ENCODE measurements at places on chromosomes 3 and 15.
A peak's percentile ranks its signal among the peaks of the same experiment; 100 is the strongest.

DNA sequence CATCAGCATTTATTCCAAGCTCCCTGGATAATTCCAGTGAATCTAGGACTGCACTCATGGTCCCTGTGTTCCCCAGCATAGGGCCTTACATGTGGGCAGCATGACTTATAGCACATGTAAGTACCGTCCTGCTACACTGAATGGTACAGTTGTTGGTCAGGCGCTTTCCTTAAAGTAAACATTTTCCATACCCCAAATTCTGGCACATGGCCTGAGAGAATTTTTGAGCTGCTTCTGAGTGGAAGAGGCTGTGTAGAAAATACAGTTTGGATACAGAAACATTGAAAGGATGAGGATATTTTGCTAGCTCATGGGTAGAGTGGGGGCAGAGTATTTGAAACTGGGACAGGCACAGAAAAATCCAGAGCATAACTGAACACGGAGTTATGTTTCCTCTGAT, 27.6 kb downstream of the CORO2B start:
- DNase-seq = no peak

GRCh38 chr15:34370129-34370528, 3.1 kb upstream of the LPCAT4 start:
- no peak for DNase-seq

DNA sequence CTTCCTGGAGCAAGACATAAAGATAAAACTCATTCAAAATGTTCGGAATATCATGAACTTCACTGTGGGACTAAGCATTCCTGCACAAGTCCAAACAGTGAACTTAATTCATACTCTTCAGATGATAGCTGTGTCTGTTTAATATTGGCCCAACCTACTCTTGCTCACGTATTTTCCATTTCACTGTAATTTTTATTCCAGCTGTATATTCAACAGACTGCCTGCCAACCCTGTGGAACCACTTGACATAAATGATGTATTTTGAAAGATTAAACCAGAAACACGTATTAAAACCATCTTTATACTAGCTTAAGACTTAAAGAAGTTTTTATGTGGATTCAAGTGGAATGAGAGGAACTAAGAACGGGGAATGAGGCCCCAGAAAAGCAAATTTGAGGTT, 172.5 kb downstream of the TMEM108 start:
- DNase-seq = no peak

- DNase-seq = no peak
Observed at GRCh38 chr15:95284492-95284891, 1046.0 kb upstream of the NR2F2 start.

DNA sequence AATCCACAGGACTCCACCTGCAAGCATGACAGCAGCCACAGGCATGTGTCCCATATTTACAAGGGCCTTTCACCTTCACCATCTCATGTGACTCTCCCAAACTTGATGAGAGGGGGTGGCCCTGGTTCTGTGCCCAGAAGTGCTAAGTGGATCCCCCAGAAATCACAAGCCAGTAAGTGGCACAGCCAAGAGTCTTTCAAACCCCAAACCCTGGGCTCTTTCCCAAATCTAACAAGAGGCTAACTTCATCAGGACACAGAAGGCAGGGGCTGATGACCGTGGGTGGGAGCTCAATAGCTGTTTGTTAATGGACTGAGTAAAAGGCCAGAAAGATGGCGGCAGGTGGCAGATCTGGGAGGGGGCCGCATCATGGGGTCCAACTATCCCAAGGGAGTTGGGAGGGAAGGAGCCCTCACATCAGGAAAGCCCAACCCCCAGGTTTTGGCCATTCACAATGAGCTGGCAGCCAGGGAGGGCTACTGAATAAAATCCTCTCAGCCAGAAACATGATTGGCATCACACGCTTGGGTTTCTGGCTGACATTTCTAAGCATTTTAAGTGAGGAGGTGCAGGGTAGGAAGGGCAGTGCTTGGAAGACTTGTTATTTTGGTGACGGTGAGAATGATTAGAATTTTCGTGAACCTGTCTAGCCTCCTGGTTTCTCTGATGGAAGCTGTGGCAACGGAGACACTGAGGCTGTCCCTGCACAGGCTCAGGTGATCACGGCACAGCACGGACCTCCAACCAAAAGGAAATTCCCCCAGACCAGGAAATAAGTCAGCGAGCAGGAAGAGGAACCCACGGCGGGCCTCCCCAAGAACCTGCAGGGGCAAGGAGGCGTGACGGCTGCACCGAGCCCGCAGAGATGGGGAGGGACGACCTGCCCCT, 109.3 kb downstream of the OXNAD1 start:
- no peak for DNase-seq

DNA sequence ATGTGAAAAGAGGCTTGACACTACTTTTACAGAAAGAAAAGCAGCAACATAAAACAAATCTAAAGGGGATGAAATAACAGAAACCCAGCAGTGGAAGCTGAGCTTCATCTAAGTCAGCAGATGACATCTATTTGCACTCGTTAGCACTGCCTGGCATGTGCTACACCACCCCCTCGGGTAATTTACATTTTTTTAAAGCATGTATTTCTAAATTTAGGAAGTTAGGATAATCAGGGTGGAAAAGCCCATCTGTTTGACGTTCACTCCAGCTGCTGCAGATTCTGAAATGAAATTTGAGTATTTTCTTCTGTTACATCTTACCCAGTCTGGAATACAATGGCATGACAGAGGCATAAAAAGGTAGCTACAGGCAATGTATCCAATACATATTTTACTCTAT, 20.7 kb downstream of the IGSF11 start:
- DNase-seq = no peak

DNA sequence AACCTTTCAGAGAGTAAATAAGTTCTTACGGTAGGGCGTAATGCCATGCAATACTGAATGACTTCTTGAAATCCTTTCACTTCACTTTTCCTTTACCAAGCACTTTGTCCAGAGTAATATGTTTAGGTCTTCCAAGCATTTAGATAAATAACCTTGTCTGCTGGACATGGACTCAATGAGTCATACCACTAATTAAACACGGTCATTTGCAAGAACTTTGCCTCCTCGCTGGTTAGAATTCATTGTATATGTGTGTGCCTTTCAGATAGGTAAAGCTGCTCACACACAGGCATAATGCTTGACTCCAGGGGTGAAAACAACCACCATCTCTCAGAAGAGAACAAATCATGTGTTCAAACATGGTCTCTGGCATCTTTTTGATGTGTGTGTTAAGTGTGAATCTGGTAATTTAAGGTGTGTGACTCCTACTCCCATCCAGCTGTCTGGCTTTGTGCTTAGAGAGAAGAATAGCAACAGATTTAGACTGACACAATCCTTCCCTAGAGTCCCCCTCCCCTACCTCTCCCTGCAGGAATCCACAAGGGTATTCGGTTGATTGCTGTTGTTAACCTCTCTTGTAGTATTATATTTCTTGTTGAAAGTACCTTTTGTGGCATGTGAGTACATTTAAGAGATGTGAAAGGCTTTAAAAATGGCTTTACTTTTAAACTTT, 419.0 kb downstream of the CNTN4 start:
- no peak for DNase-seq

DNA sequence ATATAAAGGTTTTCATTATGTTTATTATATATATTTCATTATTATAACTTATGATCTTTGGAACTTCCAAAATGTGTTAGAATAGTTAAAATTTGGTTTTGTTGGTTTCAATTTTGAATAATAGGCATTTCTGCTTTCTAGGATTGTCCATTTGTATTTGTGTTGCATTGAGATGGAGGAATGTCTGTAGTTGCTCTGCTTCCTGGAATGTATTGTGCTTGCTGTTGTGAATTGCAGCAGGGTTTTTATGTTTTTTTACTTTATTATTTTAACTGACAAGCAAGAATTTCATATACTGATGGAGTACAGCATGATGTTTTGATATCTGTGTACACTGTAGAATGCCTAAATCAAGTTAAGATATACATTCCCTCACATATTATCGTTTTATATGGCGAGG, 247.4 kb downstream of the XXYLT1 start:
- no peak for DNase-seq

- no peak for DNase-seq
Observed at GRCh38 chr15:75483961-75484360, 32.5 kb upstream of the SIN3A start.

- no peak for DNase-seq
Observed at GRCh38 chr15:65551183-65551582, 20.9 kb downstream of the HACD3 start.

- peak; percentile 29 for DNase-seq
Observed at GRCh38 chr15:98651581-98652220, 3.4 kb downstream of the IGF1R start.

DNA sequence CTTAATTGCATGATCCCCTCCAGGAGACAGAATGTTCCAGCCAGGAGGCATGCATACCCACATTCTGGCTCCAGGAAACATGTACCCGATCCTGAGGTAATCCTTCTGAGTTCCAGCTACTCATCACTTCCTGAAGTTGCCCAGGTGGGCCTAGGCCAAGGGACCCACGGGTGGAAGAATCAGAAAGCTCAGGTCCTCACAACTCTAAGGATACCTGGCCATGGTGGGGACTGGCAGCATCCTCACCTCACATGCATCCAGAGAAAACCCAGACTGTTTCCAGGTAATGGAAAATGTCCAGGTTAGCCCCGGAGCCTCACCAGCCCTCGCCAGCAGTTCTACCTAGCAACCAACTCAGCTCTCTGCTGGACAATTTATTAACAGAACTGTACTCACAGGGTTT, 78.2 kb downstream of the DAPK2 start:
- no peak for DNase-seq

DNA sequence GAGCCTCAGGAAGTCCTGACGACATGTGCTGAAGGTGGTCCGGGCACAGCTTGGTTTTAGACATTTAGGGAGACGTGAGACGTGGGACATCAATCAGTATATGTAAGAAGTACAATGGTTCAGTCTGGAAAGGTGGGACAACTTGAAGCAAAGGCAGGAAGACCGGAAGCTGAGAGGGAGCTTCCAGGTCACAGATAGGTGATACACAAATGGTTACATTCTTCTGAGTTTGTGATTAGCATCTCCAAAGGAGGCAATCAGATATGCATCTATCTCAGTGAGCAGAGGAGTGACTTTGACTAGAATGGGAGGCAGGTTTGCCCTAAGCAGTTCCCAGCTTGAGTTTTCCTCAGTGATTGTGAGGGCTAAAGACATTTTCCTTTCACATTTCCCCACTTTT, 282.1 kb downstream of the RYR3 start:
- no peak for DNase-seq

- DNase-seq = peak; percentile 70
Observed at GRCh38 chr15:79967298-79968182, 3.5 kb downstream of the BCL2A1 start.

GRCh38 chr15:91148243-91148642, 48.2 kb downstream of the SV2B start:
- DNase-seq = no peak

All from CD4-positive, alpha-beta T cell treated with Interleukin-4 for 4 hours (primary cell).